ENCODE measurements at places on chromosomes 2 and 18. TPM values are rescaled to one million over a fixed set of nuclear protein-coding genes. Genes with fewer than 3 reads are reported as not detected.

DNA sequence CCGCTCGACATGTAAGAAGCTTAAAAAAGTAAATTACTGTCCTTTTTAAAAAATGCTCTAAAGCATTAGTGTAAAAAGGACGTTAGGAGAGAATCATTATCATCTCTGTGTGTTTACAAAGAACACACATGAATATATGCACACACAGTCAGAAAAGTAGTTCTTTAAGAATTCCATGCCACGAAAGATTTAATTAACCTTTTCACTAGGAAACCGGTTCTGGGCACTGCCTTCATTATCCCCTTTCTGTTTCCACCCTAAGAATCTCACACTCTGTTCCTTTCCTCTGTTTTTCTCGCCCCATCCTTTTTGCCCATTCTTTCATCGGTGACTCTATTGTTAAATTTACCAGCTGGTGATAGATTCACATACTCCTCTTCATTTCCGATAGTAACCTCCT is 338.6 kb downstream of the DCC start:
- no peak for DNase-seq

DNA sequence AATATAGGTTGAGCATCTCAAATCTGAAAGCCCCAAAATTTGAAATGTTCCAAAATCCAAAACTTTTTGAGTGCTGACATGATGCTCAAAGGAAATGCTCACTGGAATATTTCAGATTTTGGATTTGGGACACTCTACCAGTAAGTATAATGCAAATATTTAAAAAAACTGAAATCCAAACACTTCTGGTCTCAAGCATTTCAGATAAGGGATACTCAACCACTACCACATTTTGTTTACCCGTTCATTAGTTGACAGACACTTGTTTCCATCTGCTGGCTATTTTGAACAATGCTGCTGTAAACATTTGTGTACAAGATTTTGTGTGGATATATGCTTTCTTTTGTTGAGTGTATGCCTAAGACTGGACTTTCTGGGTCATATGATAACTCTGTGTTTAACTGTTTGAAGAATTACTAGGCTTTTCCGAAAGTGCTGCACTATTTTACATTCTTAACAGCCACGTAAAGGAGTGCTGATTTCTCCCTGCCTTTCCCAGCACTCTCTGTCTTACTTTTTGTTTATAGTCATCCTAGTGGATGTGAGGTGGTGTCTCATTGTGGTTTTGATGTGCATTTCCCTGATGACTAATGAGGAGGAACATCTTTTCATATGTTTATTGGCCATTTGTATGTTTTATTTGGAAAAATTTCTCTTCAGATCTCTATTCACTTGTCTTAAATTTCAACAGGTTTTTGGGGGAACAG is 19.5 kb upstream of the DCDC2C start:
- no peak for DNase-seq

The NAGK gene
- total RNA-seq, result 32.0 TPM

The PID1 gene
- 83.3 TPM for total RNA-seq

The FBXO15 gene
- total RNA-seq, result 0.58 TPM
